Stimulated activated CD8-positive, alpha-beta memory T cell treated with anti-CD3 and anti-CD28 coated beads, Interleukin-15, amount 100 ng/mL, for 4 hours (primary cell): ENCODE measurements at places on chromosomes 4 and X.

DNA sequence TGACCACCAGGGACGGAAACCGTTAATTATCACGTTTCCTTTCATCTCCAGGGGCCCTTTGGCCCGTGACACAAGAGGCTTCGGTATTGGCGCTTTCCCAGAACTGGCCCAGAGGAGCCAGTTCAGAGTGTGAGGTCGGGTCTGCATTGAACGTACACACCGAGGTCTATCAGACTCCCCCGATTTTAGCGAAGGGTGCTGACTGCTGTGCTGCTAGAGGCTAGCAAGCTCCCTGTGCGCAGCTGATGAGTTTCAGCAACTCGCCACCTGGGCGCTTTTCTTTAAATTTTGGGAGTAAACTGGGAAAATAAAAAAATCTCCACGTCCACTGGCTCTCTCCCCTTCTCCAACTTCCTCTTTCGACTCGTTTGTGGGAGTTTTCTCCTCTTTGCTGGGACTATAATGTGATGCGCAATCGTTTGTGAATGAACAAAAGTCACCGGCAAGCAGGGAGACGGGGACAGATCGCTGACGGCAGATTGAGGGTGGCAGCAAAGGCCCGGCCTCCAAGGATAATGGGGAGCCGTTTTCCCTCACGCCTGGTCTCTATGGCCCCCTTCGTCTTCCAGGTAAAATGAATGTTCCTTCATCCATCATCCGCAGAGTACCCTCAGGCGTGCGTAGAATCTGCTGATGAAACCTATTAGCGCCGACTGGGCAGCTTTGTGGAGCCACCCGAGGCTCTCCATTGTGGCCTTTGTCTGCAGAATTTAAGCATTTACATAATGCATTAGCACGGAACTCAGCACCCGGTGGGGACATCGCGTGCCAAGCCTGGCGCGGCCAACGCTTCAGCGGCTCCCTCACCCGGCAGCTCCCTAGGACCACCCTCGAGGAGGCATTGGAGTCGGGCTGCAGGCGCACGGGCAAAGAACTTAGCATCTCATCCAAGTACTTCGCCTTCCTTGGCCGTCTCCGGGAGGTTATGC is 1.6 kb upstream of the LRAT start:
- no peak for DNase-seq

DNA sequence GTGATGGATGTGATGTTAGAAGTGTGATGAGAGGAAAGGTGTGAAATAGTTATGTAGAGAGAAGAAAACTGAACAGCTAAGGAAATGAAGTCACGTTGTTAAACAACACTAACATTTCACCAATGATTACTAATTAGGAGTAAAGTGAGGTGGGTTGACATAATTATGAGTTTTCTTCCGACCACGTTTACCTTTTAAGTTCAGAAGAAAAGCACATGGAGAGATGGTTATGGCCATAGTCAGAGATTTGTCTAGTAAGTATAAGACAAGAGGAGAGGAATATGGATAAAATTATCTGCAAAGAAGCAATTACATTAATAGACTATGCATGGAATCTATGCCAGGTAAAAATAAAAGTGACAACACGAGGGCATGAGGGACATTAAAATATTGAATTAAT is 551.3 kb upstream of the TECRL start:
- DNase-seq, result no peak

GRCh38 chr4:6405397-6405706 is 67.1 kb downstream of the PPP2R2C start:
- DNase-seq, result no peak

GRCh38 chr4:52369649-52370048 is 289.5 kb downstream of the USP46 start:
- no peak for DNase-seq

- DNase-seq, result no peak
Measured at GRCh38 chrX:21369613-21370012, 4.6 kb upstream of the CNKSR2 start.

GRCh38 chrX:30568136-30568535 is 9.4 kb downstream of the TASL start:
- no peak for DNase-seq

- no peak for DNase-seq
Measured at GRCh38 chr4:95304898-95305297, 243.9 kb downstream of the UNC5C start.

DNA sequence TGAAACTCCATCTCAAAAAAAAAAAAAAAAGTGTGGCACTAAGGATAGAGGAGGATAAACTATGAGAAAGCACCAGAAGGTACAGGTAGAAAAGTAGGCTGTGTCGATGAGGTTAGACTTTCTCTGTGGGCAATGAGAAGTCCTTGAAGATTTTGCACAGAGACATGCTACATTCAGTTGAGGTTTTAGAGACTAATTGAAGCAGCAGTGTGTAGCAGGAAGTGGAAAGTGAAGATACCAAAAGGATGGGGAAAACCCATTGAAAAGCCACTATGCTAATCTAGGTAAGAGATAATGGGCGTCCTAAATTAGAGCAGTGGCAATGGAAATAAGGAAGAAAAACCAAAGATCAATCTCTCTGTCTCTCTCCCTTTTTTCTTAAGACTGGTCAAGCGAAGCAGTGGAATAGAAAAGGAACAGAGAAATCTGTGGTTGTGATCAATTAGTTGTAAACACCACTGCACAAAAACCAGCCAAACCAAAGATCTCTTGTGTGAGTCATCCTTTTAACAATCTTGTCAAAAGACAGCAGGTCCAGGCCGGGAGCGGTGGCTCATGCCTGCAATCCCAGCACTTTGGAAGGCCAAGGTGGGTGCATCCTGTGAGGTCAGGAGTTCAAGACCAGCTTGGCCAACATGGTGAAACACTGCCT is 3.5 kb downstream of the SPINK2 start:
- DNase-seq, result no peak

DNA sequence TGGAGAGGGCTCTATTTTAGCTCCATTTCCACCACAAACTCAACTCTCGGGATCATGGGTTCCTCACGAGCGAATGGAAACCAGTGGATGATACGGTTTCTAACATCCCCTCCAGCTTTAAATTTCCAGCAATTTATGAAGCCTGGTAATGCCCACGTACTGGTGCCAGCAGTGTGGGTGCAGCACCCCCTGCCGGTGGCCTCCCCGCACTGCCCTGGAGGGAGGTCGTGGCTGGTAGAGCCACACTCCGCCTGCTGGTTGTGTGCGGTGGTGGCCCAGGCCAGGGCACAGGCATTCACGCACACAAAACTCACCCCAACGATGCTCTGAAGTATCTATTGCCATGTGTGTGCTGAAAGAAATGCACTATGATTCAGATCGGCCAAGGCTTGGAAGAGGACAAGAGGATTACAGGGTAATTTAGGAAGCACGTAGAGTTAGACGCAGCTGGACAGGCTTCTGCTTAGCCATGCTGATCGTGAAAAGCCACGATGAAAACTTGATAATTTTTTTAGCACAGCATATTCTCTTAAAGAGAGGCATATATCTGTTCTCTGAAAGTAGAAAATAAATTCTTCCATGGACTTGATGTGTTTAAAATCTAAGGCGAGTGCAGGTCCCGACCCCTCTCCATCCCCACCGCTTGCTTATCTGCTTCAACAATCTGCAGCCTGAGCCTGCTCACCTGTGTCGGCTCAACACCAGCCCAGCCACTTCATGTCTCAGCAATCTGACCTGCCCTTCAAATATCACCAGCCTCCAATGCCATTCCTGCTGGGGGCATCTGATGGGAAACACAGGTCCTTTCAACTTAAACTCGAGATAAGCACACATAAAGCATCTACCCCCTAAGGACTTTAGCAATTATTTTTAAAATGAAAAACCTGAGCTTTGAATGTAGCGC is 59.1 kb downstream of the SCD5 start:
- peak; percentile 26 for DNase-seq

DNA sequence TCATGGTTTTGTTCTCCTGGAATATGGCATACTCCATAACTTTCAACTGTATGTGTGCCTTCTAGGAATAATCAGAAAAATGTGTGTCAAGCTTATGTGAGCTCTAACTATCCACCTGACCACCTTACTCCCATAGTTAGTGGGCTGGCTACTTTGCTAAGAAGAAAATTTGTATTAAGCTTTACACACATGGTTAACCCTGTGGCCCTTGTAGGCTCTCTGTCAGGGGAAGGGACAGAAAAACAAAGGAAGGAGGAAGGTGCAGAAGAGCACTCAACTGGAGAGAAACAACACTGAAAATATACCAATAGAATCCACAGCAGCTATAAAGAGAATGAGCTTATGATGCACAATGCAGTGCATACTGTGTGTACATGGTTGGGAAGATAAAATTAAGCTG is 84.6 kb downstream of the PPP3CA start:
- no peak for DNase-seq

DNA sequence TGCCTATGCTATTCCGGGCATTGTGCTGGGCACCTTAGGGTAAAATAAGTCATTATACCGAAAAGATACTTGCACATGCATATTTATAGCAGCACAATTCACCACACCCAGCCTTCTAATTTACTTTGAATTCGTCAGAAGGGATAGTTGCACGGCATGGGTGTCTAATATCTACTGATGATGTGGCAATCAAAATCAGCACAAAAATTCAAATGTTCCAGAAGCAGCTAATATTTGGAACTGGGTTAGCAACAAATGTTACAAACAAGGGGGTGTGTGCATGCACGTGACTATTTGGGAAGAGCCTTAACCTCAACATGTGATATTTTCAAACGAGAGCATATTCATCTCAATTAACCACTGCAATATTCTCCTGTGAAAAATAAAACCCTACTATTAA is 79.7 kb upstream of the PRSS48 start:
- DNase-seq, result no peak

GRCh38 chrX:70301716-70302115 is 11.8 kb downstream of the KIF4A start:
- no peak for DNase-seq

DNA sequence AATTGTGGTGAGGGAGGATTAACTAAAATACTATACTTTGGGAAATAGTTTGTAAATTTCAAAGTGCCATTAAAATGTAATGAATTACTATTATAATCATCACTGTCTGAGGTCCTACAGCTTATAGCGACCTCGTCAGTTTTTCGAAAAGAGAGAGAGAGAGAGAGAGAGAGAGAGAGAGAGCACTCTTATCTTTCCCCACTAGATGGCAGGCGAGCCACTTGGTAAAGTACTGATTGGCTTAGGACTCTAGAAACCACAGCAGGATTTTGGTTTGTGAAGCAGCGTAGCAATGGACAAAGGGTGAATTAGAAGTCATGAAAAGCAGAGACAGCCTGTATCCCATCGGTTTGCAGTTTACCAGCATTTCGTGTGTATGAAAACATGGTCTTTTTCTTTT is 52.5 kb downstream of the LINC00632 start:
- DNase-seq, result no peak

- no peak for DNase-seq
Measured at GRCh38 chr4:141686146-141686775, 49.9 kb downstream of the IL15 start.

GRCh38 chr4:168710353-168710946 is 213.6 kb downstream of the PALLD start:
- no peak for DNase-seq

- DNase-seq, result no peak
Measured at GRCh38 chr4:1220566-1220965, 28.4 kb downstream of the CTBP1 start.

- no peak for DNase-seq
Measured at GRCh38 chr4:158538176-158538575, 16.5 kb downstream of the RXFP1 start.

GRCh38 chr4:26807330-26807729 is 53.3 kb upstream of the STIM2 start:
- DNase-seq, result no peak

DNA sequence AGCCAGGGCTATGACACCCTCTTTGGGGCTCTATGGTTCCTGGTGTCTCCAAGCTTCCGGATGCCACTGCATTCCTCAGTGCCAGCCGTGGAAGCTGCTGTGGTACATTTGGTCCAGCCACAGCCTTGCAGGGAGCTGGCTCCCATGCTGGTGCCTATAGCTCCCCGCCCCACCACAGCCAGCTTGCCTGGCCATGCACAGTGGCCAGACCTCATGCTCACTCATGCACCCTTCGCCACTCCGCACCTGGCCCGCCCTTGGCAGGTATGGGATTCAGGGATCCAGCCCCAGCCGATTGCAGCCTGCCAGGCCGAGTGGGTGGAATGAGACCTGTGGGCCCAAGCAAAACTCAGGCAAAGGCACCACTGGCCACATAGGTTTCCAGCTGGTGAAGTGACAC is 354.8 kb downstream of the GRIA2 start:
- DNase-seq, result no peak

DNA sequence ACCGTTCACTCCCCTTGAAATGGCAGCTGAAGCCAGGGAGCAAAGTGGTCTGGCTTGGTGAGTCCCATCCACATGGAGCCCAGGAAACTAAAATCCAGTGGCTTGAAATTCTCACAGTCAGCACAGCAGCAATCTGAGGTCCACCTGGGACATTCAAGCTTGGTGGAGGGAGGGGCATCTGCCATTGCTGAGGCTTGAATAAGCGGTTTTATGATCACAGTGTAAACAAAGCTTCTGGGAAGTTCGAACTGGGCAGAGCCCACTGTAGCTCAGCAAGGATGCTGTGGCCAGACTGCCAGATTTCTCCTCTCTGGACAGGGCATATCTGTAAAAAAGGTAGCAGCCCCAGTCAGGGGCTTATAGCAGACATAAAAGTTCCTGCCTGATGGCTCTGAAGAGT is 15.5 kb upstream of the FAAH2 start:
- DNase-seq, result no peak

GRCh38 chr4:29046781-29047180 is 1673.4 kb upstream of the PCDH7 start:
- DNase-seq, result no peak

GRCh38 chrX:105136786-105137185 is 83.7 kb downstream of the TEX13A start:
- no peak for DNase-seq

DNA sequence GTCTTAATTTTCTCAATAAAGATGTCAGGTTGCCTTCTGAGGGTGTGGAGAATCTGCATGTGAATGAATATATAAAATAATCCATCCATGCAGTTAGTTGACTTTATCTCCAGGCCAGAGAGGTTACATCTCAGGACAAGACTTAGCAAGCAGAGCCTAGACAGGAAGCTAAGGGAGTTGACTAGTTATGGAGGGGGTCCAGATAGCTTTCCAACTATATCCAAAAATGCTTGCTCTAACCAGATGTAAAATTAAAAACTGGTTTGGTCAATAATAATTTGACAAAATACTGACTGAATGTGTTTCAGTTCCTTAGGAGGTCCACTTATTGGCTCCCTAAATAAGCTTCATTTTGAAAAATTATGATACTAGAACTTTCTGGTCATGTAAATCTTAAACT is 101.4 kb downstream of the PAPSS1 start:
- DNase-seq, result no peak

- no peak for DNase-seq
Measured at GRCh38 chr4:8847764-8848163, 23.9 kb downstream of the HMX1 start.

DNA sequence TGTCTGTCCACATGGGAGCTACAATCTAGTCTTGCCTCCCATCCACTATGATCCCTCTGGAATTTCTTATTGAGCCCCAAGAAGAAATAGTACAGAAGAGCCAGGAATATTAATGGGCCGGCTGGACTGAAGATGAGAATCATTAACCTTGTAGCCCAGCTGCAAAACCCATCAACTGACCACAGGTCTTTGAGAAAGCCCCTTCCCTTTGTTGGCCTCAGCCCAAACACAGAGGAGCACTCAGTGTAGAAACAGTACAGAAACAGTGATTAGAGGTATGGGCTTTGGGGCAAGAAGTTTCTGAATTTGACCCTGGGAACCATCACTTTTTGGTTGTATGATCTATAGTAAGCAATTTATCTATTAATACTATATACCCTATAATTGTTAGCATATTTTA is 76.8 kb upstream of the RAB40AL start:
- DNase-seq, result no peak
